ENCODE measurements at places on chromosomes 4 and X.

- no peak for DNase-seq
Measured at GRCh38 chr4:87506974-87507701, 22.0 kb downstream of the SPARCL1 start.

DNA sequence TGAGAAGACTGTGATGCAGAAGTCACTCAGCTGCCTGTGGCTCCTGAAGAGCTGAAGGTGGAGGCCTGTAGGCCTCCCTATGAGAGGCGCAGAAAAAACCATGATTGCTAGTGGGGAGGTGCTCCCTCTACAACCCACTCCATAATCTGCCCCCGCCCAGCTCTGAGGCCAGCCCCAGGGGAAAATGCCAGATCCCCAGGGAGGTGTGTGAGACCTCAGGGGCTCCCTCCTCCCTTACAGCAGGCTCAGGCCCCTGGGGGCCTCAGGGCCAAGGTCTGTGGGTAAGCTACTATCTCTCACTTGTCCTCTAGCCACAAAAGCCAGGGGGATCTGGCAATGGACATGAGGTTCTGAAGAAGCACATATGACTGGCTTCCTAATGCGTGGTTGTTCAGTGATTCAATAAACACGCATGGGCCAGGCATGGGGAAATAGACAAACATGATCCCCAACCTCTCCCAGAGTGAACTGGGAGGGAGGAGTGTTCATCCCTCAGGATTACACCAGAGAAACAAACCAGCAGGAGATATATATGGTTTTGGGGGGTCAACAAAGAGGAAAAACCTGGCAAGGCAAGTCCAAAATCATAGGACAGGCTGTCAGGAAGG lies 51.0 kb upstream of the MTM1 start:
- no peak for DNase-seq

- no peak for DNase-seq
Measured at GRCh38 chrX:110414273-110414672, 55.6 kb downstream of the RTL9 start.

DNA sequence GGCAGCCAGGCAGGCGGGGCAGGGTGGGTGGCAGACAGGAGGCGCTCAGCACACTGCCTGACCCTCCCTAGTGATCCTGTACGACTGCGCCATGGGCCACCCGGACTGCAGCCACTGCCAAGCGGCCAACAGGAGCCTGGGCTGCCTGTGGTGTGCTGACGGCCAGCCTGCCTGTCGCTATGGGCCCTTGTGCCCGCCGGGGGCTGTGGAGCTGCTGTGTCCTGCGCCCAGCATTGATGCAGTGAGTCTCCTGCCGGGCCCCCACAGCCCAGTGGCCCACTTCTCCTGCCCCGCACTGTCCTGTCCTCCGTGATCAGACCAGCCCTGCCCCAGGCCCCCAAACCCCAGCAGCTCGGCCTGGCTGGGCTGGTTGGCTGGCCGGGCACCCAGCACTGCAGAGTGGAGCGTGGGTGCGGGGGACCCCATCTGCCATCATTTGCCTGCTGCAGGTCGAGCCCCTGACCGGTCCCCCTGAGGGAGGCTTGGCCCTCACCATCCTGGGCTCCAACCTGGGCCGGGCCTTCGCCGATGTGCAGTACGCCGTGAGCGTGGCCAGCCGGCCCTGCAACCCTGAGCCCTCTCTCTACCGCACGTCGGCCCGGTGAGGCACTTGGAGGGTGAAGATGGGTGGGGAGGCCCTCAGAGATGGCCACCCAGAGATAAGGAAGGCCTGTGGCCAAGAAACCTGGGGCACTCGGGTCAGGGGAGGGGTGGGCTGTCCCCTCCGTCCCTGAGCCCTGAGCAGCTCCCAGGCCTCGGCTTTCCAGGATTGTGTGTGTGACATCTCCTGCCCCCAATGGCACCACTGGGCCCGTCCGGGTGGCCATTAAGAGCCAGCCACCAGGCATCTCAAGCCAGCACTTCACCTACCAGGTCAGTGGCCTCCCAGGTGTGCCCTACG lies 7.6 kb downstream of the PLXNB3 start:
- DNase-seq = no peak

DNA sequence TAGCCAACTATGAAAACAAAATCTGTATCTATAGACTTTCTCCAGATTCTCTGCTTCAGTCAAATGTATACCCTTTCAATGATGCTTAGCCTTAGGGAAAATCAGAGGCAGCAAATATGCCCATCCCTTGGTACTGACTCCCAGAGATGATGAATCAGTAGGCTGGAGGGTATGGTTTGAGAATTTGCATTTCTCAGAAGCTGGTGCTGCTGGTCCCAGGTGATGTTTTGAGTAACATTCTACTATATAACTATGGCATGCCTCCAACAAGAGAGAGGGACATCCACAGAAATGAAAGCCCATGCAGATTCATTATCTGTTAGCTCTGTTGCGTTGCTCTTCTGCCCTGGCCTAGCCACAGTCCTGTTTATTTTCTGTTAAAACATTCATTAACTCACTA lies 13.6 kb downstream of the TNIP3 start:
- DNase-seq = no peak
